ENCODE measurements at places on chromosomes 1 and 21.
A peak's percentile ranks its signal among the peaks of the same experiment; 100 is the strongest.

- DNase-seq, result peak; percentile 16
Observed at GRCh38 chr1:198212675-198213074, 55.9 kb downstream of the NEK7 start.

GRCh38 chr1:1116701-1117468 is 996 bp upstream of the C1orf159 start:
- no peak for DNase-seq

GRCh38 chr21:32521736-32522355 is 63.5 kb downstream of the TCP10L start:
- DNase-seq, result no peak

- no peak for DNase-seq
Observed at GRCh38 chr1:208219659-208220282, 24.4 kb downstream of the PLXNA2 start.

DNA sequence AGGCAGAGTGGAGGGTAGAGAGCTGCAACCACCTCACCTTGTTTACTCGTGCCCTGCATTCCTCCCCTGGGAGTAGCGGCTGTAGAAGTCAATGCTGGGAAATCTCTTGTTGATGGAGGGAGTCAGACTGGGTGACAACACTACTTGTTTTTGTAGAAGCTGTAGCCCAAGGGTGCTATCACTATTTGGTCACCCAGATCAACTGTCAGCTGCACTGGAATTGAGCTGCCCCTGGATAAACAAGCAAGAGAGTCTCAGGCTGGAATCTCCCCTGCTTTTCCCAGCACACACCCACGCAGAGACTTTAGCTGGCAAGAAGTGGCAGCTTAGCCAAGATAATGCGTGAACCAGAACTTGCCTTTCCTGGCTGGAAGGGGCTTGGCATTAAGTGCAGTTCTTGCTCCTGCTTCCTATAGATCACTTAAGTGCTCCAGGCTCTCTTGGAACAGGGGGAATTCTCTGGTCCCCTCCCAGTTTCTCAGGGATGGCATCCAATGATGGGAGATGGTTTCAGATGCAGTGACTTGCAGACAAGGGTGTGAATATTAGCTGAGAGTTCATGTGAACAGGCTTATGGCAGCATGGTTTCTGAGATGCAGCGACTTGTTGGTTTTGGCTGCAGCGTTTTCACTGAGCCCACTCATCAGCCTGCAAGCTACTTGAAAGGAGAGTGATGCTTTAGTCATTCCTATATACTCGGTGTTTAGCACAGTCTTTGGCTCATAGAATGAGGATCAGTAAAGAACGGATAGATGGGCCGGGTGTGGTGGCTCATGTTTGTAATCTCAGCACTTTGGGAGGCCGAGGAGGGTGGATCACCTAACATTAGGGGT is 16.8 kb downstream of the ATP2B4 start:
- DNase-seq, result no peak

GRCh38 chr1:232409584-232409983 is 220.3 kb downstream of the SIPA1L2 start:
- no peak for DNase-seq

GRCh38 chr1:12095452-12096263 is 32.6 kb downstream of the TNFRSF8 start:
- peak; percentile 17 for DNase-seq

GRCh38 chr1:202656951-202657646 is 53.2 kb downstream of the SYT2 start:
- DNase-seq, result peak; percentile 15

- no peak for DNase-seq
Observed at GRCh38 chr1:241555526-241555925, 23.3 kb downstream of the KMO start.

DNA sequence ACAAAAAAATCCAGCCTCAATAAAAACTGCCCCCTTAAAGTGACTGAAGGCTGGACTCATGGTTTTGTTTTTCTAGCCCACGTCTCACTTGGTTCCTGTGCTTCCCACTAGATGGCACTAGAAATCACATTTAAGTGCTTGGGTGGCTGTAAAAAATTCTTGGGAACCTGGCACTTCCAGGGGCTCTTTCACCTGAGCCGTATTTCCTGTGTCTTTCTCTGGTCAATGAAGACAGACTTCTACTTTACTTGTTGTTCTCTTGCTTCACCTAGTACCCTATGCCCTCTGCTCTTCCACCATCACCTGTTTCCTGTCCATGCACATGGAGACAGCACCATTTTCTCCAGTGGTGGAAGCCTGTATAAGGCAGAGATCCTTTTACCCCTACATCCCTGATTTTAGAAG is 20.0 kb downstream of the METTL13 start:
- DNase-seq, result peak; percentile 41

DNA sequence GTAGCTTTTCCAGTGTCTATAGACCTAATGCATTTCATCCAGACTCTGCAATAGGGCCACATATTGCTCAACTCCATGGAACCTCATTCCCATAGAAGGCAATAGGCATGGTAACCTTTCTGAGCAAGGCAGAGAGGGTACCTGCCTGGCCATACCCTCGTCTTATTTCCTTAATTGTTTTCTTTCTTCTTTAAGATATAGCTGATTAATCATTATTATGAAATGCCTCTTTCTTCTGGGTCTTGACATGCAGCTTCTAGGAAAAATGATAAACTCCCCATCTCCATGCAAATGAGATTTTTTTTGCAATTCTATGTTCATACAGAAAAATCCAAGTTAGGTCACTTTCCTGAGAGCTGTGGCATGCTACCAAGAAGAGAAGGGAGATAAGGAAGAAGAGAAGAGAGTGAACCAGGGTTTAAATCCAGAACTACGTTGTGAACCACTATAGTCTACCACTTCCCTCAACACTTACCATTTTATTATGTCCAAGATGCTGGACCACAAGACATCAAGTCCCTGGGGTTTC is 33.0 kb upstream of the IL20 start:
- DNase-seq, result no peak

GRCh38 chr1:169731446-169731845 is 2.4 kb downstream of the SELE start:
- DNase-seq, result no peak

GRCh38 chr1:35835398-35835797 is 27.6 kb downstream of the AGO4 start:
- DNase-seq, result no peak

GRCh38 chr21:46168659-46169386 is 13.4 kb upstream of the FTCD start:
- DNase-seq, result no peak

DNA sequence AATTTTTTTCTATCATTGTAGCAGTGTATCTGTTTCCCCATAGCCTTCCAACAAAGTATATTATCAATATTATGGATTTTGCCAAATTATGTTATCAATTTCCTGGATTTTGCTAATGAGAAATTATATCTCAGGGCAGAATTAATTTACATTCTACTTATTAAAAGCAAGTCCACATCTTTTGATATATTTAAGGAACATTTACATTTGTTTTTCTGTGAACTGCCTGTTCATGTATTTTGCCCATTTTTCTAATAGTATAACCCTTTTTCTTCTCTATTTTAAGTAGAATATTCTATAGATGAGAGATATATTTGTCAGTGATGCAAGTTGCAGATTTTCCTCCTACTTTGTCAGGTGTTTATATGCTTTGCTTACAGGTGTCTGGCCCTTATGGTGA is 24.4 kb downstream of the C1orf87 start:
- no peak for DNase-seq

DNA sequence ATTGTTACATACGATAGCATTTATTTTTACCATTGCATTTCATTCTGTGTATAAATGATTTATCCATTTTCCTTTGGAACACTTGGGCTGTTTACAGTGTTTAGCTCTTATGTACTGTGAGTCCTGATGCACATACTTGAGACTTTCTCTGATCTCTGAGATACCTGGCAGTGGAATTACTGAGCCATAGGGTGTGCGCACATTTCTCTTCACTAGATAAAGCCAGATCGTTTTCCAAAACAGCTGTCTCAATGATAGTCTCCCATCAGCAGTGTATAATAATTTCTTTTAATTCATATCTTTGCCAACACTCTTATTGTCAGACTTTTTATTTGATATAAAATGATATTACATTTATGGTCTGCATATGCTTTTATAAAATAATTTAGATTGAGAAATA is 66.2 kb downstream of the VPS13D start:
- no peak for DNase-seq

- DNase-seq, result no peak
Observed at GRCh38 chr1:110897681-110898080, 24.7 kb downstream of the CD53 start.

- no peak for DNase-seq
Observed at GRCh38 chr1:170511038-170511437, 20.9 kb upstream of the GORAB start.

GRCh38 chr1:228104526-228105269 is 1.6 kb upstream of the C1orf35 start:
- DNase-seq, result no peak

DNA sequence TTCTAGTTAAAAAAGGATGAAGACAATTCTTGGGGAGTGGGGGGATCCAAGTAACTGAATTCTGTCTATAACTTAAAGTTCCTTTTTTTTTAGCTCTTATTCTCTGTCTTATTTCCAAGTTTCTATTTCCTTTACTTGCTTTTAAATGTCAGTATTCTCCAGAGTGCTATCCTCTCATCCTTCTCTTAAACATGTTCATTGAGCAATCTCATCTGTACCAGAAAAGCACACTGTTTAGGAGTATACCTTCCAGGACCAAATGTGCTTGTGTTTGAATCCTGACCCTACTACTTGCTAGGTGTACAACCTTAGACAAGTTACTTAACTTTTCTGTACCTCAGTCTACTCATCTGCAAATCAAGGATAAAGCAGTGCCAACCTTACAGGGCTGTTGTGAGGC is 50.1 kb downstream of the AKT3 start:
- no peak for DNase-seq

- no peak for DNase-seq
Observed at GRCh38 chr1:32289256-32289655, 2.6 kb upstream of the HDAC1 start.

- no peak for DNase-seq
Observed at GRCh38 chr1:232018231-232019025, 391.8 kb downstream of the DISC1 start.

DNA sequence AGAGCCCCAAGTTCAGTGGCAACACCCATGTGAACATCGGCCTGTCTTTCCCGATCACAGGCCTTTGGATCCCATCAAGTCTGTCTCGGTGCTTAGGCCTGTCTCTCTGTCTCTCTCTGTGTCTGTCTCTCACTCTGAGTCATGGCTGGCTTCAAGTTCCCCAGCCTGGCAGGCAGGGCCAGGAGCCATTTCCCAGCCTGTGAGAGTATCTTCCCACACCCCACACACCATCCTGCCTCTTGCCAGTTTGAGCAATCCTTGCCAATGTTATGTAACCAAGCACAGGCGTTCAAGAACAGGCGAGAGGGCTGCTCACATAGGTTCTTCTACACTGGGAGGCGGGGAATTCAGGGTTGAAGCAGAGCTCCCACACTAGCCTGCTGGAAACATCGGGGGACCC is 70.0 kb upstream of the TMEM51 start:
- DNase-seq, result no peak

DNA sequence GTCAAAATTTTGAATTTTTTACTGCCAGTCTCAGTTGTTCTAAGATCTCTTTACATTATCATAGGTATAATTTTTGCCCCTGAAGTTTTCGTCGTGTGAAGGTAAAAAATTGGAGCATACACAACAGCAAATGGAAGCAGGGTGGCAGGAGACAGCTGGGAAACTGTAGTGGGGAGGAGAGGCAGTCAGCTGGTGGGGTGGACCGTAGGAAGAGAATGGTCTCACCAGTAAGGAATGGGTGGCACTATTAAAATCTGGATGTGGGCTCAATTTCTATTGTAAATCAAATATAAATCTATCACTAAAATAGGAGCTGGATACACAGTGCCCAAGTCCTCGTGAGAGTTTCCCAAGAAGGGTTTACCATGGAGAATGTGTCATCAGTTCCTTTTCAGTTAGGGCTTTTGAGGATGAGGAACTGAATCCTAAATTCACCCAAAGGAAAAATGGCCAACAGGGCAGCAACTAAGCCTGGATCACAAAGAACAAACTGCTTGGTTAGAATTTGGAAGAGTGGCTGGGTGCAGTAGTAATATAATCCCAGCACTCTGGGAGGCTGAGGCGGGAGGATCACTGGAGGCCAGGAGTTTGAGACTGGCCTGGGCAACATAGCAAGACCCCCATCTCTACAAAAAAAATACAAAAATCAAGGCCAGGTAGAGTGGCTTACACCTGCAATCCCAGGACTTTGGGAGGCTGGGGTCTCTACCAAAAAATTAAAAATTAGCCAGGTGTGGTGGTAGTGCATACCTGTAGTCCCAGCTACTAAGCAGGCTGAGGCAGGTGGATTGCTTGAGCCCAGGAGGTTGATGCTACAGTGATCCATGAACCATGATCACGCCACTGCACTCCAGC is 10.5 kb upstream of the IRF2BP2 start:
- no peak for DNase-seq

DNA sequence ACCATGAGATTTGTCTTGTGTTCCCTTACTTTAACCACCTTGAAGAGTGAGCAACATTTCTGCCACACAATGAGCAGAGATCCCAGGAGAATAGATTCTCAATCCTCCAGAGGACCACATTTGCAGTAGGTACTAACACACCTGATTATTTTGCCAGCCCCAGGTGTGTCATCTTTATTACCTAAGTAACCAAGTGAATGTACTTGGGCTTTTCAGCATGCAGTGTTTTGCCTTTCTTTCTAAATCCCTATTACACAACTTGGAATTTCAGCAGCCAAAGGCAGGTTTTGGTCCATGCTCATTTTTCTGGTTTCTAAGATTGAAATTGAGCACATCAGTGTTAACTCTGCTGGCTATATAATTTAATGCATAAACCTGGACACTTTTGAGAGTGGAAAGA is 43.2 kb upstream of the ST6GALNAC5 start:
- DNase-seq, result no peak

DNA sequence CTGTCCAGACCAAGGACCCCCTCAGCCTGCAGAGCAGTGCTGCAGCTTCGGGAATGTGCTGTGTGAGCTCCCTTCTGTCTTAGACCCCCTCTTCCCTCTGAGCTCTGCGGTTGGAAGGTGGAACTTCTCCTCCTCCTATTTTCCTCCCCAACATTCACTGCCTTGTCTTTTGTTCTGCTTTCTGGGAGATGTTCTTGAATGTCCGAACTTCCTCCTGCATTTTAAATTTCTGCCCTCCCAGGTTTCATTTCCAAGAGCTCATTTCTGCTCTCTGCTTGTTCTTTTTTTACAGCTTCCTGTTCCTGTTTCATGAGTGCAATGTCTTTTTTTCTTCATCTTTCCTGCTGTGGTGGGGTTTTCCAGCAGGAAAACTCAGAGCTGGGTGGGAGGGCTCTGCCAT is 29.3 kb downstream of the RRP1 start:
- DNase-seq, result no peak

- DNase-seq, result no peak
Observed at GRCh38 chr1:44867801-44868200, 24.7 kb upstream of the PTCH2 start.

- DNase-seq, result no peak
Observed at GRCh38 chr21:34091607-34092006, 18.2 kb downstream of the MRPS6 start.
